Temporal lobe (tissue), 4 donors: ENCODE measurements at places on chromosomes 5 and 9. TPM values are rescaled to one million over a fixed set of nuclear protein-coding genes. Genes with fewer than 3 reads are reported as not detected.

The CACFD1 gene
- total RNA-seq, result 19.4 TPM

The PAEP gene
- not detected for total RNA-seq

The TYRP1 gene
- total RNA-seq, result 0.49 TPM

The ISCA1 gene
- 74.7 TPM for total RNA-seq

The ATOSB gene
- total RNA-seq, result 14.8 TPM

The PROB1 gene
- 0.49 TPM for total RNA-seq

The ZFP37 gene
- 21.9 TPM for total RNA-seq

The FAM153A gene
- 3.7 TPM for total RNA-seq

The FBXO4 gene
- 15.2 TPM for total RNA-seq

The GFI1B gene
- total RNA-seq, result under 0.01 TPM

The CDH18 gene
- total RNA-seq, result 6.4 TPM

The ZNF483 gene
- 28.8 TPM for total RNA-seq

The MYMK gene
- total RNA-seq, result not detected

The KIF27 gene
- 9.1 TPM for total RNA-seq

The TRIM7 gene
- total RNA-seq, result 1.7 TPM

The CD274 gene
- 0.49 TPM for total RNA-seq

The CHSY3 gene
- 14.8 TPM for total RNA-seq

The EGFLAM gene
- total RNA-seq, result 4.2 TPM

The TMEM215 gene
- total RNA-seq, result 0.25 TPM

The TMEM171 gene
- 0.49 TPM for total RNA-seq

The ARID3C gene
- not detected for total RNA-seq

The TTLL11 gene
- total RNA-seq, result 13.3 TPM

The RASEF gene
- 0.25 TPM for total RNA-seq

The ZDHHC21 gene
- 36.4 TPM for total RNA-seq

The ST6GALNAC6 gene
- total RNA-seq, result 25.6 TPM

The SHLD3 gene
- total RNA-seq, result 8.6 TPM

The C1QTNF3 gene
- total RNA-seq, result 12.5 TPM

The WASHC1 gene
- 5.2 TPM for total RNA-seq

The DMGDH gene
- total RNA-seq, result 2.0 TPM

The PDE8B gene
- total RNA-seq, result 8.9 TPM

The FBXL7 gene
- 3.9 TPM for total RNA-seq

The SPATA31E1 gene
- not detected for total RNA-seq

The C9orf43 gene
- total RNA-seq, result 0.25 TPM

The CER1 gene
- total RNA-seq, result not detected

The SH3RF2 gene
- 0.25 TPM for total RNA-seq

The AGXT2 gene
- not detected for total RNA-seq

The CORO2A gene
- total RNA-seq, result 4.2 TPM

The BTNL3 gene
- not detected for total RNA-seq

The RANBP3L gene
- 9.6 TPM for total RNA-seq

The PCDHA2 gene
- 8.4 TPM for total RNA-seq

The PTGS1 gene
- 0.49 TPM for total RNA-seq

The PCDHGC5 gene
- 4.7 TPM for total RNA-seq

The ENC1 gene
- 755 TPM for total RNA-seq

The KIF12 gene
- 0.49 TPM for total RNA-seq

The SVEP1 gene
- 6.1 TPM for total RNA-seq

The MED27 gene
- 7.4 TPM for total RNA-seq

The SYNPO gene
- 4.9 TPM for total RNA-seq

The NTRK2 gene
- total RNA-seq, result 151 TPM
